A549 treated with AZD2906 at 1 μM for 4 hours (cell line): ENCODE measurements at places on chromosomes 5 and 9. TPM values are rescaled to one million over a fixed set of nuclear protein-coding genes. Genes with fewer than 3 reads are reported as not detected.

POU5F2 gene
- 0.02 TPM in 1 of 5 replicates, not detected in the others for total RNA-seq

SEC24A gene
- total RNA-seq, result 11.0 to 14.8 TPM (median 14.2 TPM) in 5 replicates

COL27A1 gene
- total RNA-seq, result 7.5 to 10.7 TPM (median 8.2 TPM) in 5 replicates

F2RL1 gene
- total RNA-seq, result 224 to 299 TPM (median 233 TPM) in 5 replicates

HAVCR1 gene
- 26.8 to 45.6 TPM (median 30.4 TPM) in 5 replicates for total RNA-seq

CNOT6 gene
- total RNA-seq, result 14.2 to 20.3 TPM (median 18.0 TPM) in 5 replicates

ECSCR gene
- total RNA-seq, result not detected in 5 replicates

PANK3 gene
- 14.0 to 20.8 TPM (median 16.7 TPM) in 5 replicates for total RNA-seq

C9orf152 gene
- total RNA-seq, result 0.17 to 0.33 TPM (median 0.19 TPM) in 5 replicates

PCDHB14 gene
- total RNA-seq, result 0.03 to 0.09 TPM (median 0.06 TPM) in 5 replicates
